ENCODE measurements at places on chromosomes 2 and 18. TPM values are rescaled to one million over a fixed set of nuclear protein-coding genes. Genes with fewer than 3 reads are reported as not detected.

Gene FEV
- polyA plus RNA-seq = not detected

Gene DARS1
- 92.3 TPM for polyA plus RNA-seq

Gene CDCA7
- polyA plus RNA-seq = 12.1 TPM

GRCh38 chr2:47272905-47273758, 118.0 kb upstream of the STPG4 start:
- DNase-seq = no peak

GRCh38 chr2:137748533-137748932, 215.7 kb upstream of the HNMT start:
- no peak for DNase-seq

GRCh38 chr2:29374823-29375222, 259.6 kb downstream of the CLIP4 start:
- no peak for DNase-seq

All from forelimb muscle (tissue), 1 donor.